HepG2 (cell line): ENCODE measurements at places on chromosomes 1 and 21. TPM values are rescaled to one million over a fixed set of nuclear protein-coding genes. Genes with fewer than 3 reads are reported as not detected.

The EPS8L3 gene
- polyA plus RNA-seq = 106 and 127 TPM in 2 replicates

The S100A8 gene
- polyA plus RNA-seq = not detected in 2 replicates

The MTHFR gene
- polyA plus RNA-seq = 3.8 and 6.8 TPM in 2 replicates

GRCh38 chr1:217432339-217432738, 198.6 kb downstream of the GPATCH2 start:
- H3K27me3 ChIP-seq = no peaks in the 10 kb centered on the region
- H3K36me3 ChIP-seq = no peaks in the 10 kb centered on the region
- no peaks in the 10 kb centered on the region for H3K4me1 ChIP-seq

DNA sequence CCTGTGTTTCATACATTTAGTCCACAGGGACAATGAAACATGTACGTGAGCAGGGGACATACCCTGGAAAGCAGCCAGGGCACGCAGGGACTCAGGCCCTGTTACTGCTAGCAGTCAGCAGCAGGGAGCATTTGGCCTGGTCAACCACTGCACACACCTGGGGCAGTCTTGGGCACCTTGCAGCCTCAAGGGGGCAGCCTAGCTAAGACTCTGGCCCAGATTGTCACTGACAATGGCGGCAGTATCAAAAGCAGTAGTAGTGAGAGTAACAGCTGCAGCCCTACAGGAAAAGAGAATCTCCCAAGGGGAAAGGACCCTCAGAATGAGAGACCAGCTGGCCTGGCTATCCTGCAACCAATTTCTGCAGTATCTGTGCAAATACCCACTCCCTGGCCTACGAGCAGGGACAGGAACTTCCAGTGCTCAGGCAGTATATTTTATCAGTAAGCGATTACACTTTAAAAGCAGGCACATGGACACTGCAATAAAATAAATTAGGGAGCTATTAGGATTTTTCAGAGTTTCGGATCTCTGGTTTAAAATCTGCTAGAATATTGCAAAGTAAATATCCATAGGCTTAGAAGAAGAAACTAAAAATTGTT, 475.6 kb downstream of the LTN1 start:
- DNase-seq = peak; percentile 60
- H3K4me1 ChIP-seq = no peaks in the 10 kb centered on the region
- no peak overlapping the region for H3K27ac ChIP-seq
- no peaks in the 10 kb centered on the region for H3K36me3 ChIP-seq

DNA sequence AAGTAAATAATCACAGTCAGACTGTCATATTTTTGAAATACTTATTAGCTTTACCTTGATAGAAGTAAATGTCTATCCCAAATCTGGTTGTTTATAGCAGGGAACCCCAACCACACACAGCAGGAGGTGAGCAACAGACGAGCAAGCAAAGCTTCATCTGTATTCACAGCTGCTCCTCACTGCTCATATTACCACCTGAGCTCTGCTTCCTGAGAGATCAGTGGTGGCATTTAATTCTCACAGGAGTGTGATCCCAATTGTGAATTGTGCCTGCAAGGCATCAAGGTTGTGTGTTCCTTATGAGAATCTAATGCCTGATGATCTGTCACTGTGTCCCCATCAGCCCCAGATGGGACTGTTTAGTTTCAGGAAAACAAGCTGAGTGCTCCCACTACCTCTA, 104.3 kb downstream of the GPATCH2 start:
- H3K27ac ChIP-seq = no peak overlapping the region
- no peaks in the 10 kb centered on the region for H3K36me3 ChIP-seq
- no peaks in the 10 kb centered on the region for H3K27me3 ChIP-seq
- no peaks in the 10 kb centered on the region for H3K4me1 ChIP-seq
- DNase-seq = no peak
- no peak overlapping the region for H3K4me3 ChIP-seq

GRCh38 chr1:180773210-180773865, 139.4 kb upstream of the KIAA1614 start:
- peaks cover 6% of the 10 kb centered on the region; the same call in 1 of the 2 replicates for H3K4me1 ChIP-seq
- H3K36me3 ChIP-seq = no peaks in the 10 kb centered on the region
- no peak overlapping the region for H3K27ac ChIP-seq
- H3K4me3 ChIP-seq = no peak overlapping the region

DNA sequence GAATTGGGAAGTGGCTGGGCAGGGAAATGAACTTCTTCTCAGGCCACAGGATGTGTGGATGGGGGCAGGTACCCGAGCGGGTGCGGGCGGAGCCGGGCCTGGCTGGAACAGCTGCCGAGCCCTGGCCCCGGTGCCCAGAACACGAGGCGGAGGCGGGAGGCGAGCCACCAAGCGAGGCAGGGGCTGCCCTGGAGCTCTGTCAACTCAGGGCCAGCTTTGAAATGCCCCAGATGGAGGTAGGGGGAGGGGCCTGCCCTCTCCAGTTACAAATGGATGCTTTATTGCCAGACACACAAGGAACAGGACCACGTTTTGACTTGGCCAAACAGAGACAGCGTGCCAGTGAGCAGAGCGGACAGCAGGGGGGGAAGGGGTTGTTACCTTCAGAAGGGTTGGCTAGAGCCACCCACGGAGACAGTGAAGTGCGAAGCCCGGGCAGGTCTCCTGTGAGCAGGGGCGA, 240.4 kb downstream of the SDCCAG8 start:
- no peak for DNase-seq
- no peaks in the 10 kb centered on the region for H3K27me3 ChIP-seq
- no peak overlapping the region for H3K4me3 ChIP-seq

DNA sequence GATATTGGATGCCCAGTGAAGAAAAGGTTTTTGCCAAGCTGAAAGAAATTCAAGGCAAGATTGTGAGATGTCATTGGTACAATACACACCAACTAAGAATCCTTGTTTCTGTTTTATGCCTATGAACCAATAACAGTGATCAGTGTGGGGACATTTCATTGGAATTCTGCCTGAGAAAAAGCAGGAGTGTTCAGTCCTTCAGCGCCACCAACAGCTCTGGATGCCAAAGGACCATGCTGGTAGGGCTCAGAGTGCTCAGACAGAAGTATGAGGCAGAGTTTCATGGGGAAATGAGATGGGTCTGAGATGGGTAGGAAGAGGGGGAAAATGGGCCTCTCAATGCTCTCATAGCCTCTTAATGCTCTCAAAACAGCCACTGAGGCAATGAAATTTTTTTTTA, 56.5 kb downstream of the GABPA start:
- no peaks in the 10 kb centered on the region for H3K27me3 ChIP-seq
- no peak overlapping the region for H3K4me3 ChIP-seq
- DNase-seq = peak; percentile 7
- peaks cover 14% of the 10 kb centered on the region; the same call in 1 of the 2 replicates for H3K4me1 ChIP-seq

GRCh38 chr1:155123801-155124200, 3.9 kb upstream of the EFNA1 start:
- no peaks in the 10 kb centered on the region for H3K36me3 ChIP-seq
- peak overlapping the region; percentile 100 for H3K27ac ChIP-seq
- H3K27me3 ChIP-seq = no peaks in the 10 kb centered on the region; the same call in 2 of the 3 replicates
- no peak overlapping the region for H3K4me3 ChIP-seq

- no peak overlapping the region for H3K27ac ChIP-seq
- no peaks in the 10 kb centered on the region for H3K4me1 ChIP-seq
- no peak for DNase-seq
Measured at GRCh38 chr1:164754088-164754600, 195.2 kb downstream of the PBX1 start.
